A549 treated with dexamethasone at 1 μM for 4 hours (cell line): ENCODE measurements at places on chromosomes 16 and 17. TPM values are rescaled to one million over a fixed set of nuclear protein-coding genes. Genes with fewer than 3 reads are reported as not detected.

Gene TCAP
- 0.53 to 1.1 TPM (median 0.92 TPM) in 5 replicates for total RNA-seq

Gene TIMP2
- total RNA-seq: 188 to 255 TPM (median 232 TPM) in 5 replicates

Gene LITAFD
- not detected in 5 replicates for total RNA-seq

Gene NXPH3
- 1.4 to 1.9 TPM (median 1.6 TPM) in 5 replicates for total RNA-seq

Gene PRSS8
- 0.82 to 1.8 TPM (median 1.3 TPM) in 5 replicates for total RNA-seq

Gene CBX1
- 78.0 to 98.7 TPM (median 84.0 TPM) in 5 replicates for total RNA-seq

Gene HOXB2
- 0.33 to 0.46 TPM (median 0.34 TPM) in 5 replicates for total RNA-seq

Gene LGALS9
- 1.2 to 1.9 TPM (median 1.4 TPM) in 5 replicates for total RNA-seq

Gene KRT24
- total RNA-seq: not detected in 5 replicates

Gene MVD
- total RNA-seq: 16.9 to 23.2 TPM (median 17.9 TPM) in 5 replicates

Gene PARD6A
- 1.7 to 2.8 TPM (median 2.2 TPM) in 5 replicates for total RNA-seq

Gene KRT9
- not detected in 5 replicates for total RNA-seq

Gene TMED6
- total RNA-seq: 0.08 TPM in 1 of 5 replicates, not detected in the others
